Activated CD4-positive, alpha-beta T cell treated with anti-CD3 and anti-CD28 coated beads for 24 hours (primary cell): ENCODE measurements at places on chromosomes 4 and X.

- DNase-seq, result no peak
Measured at GRCh38 chr4:140755774-140756318, 339 bp downstream of the TBC1D9 start.

DNA sequence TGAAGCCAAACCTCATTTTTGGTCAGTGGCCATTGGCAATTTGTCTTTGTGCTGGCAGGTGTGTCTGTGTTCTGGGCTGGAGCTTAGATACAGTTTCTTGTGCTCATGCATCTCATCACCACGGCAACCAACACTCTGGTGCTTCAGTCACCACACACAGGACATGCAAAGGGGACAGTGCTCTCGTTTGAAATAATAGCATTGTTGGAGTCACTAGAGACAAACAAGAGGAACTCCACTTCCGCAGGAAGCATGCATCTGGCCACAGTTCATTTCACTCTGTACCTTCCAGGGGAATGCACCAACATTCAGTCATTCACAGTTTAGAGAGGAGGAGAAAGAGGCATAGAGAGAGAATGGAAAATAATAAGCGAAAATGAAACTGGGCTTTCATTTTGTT lies 267.4 kb downstream of the ANK2 start:
- DNase-seq, result no peak

- no peak for DNase-seq
Measured at GRCh38 chrX:134388161-134389109, 71.5 kb upstream of the HPRT1 start.

DNA sequence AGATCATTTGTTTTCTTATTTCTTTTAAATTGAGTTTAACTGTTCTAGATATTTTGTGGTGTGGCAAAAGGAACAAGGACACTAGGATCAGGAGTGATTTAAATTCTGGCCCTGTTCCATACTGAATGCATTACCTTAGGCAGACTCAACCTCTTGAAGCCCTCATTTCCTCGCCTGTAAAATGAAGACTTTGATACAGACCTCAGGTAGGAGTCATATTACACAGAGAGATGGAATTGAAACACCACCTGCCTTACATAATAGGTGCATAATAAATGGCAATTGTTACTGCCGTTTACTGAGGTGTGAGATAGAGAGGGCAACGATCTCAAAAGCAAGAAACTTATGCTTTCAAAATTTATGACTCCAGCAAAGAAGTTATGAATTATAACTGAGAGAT lies 28.2 kb upstream of the RASSF6 start:
- no peak for DNase-seq

- DNase-seq, result no peak
Measured at GRCh38 chr4:76898949-76899645, 1.2 kb upstream of the SOWAHB start.

GRCh38 chrX:14712096-14712495 lies 160.8 kb downstream of the FANCB start:
- DNase-seq, result no peak

GRCh38 chrX:14697451-14697850 lies 168.1 kb downstream of the GLRA2 start:
- DNase-seq, result peak; percentile 10

DNA sequence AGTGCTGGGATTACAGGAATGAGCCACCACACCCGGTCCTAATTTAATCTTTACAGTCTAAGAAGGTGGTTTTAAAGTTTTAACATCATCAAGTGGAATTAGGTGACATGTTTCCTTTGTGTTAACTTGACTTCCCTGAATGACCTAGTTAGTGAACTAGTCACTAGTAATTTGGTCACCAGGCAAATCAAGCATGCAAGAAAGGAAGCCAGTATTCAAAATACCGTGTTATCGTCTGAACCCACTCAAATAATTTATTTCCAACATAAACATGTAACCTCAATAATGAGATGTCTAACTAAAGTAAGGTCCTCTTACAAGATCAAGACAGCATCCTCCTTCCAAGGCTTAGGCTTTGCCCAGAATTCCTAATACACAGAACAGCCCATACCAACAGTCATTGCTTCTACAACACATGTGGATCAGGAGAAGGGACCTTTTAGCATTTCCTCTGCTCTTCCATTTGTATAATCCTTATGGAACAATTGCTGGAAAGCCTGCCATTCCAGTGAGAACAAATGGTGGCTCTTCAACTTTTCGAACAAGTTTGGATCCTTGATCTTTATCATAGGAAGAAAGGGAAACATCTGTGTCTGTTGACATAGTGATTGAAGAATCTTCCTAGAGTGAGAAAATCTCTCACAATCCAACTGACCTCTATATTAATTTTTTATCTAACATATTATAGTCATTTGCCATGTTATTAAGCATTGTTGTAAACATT lies 97.2 kb downstream of the ANXA3 start:
- DNase-seq, result no peak

DNA sequence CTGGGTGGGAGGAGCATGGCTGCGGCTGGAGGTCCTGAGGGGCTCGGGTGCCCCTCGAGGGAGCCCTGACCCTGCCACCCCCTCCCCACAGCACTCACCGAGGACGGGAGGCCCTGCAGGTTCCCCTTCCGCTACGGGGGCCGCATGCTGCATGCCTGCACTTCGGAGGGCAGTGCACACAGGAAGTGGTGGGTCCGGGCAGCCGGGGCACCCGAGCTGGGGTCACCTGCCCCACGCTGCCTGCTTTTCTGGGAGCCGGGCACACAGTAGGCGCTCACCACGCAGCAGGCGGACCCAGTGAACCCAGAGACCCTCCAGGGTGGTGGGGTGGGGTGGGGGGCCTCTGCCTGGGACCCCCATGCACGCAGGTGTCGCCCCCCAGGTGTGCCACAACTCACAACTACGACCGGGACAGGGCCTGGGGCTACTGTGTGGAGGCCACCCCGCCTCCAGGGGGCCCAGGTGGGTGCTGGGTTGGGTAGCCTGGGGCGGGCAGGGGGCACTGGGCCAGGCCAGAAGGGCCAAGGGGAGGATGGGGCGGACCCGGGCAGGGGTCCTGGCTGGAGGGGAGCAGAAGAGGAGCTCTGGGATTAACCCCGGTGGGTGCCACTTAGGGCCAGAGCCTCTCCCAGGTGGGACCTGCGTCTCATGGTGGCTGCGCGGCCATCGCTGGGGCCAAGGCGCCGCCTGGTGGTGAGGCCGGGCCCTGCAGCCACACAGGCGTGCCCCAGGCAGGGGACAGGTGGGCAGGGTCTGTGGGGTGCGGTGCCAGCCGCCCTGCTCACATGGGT lies 1.4 kb downstream of the HGFAC start:
- DNase-seq, result peak; percentile 40

GRCh38 chr4:155914782-155915181 lies 11.3 kb downstream of the TDO2 start:
- DNase-seq, result no peak

GRCh38 chr4:129490516-129490915 lies 394.6 kb downstream of the C4orf33 start:
- no peak for DNase-seq

- no peak for DNase-seq
Measured at GRCh38 chr4:115596265-115597001, 483.0 kb upstream of the NDST4 start.

DNA sequence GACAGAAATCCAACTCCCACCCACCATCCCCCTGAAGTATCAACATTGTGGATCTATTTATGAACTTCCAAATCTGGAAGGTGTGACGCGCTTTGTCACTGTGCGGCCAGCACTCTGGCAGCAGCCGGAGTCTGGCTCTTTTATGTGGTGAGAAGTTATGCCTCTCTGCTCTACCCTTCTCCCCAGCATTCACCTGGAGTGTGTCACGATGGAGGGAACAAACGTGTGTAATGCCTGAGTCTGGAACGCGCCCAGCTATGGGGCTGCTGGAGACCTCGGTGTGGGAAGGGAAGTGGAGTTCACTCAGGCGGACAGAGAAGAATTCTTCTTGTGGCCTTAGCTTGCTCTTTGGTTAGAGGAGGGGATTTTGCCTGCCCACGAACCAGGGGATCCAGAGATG lies 222.1 kb upstream of the RPL34 start:
- no peak for DNase-seq

DNA sequence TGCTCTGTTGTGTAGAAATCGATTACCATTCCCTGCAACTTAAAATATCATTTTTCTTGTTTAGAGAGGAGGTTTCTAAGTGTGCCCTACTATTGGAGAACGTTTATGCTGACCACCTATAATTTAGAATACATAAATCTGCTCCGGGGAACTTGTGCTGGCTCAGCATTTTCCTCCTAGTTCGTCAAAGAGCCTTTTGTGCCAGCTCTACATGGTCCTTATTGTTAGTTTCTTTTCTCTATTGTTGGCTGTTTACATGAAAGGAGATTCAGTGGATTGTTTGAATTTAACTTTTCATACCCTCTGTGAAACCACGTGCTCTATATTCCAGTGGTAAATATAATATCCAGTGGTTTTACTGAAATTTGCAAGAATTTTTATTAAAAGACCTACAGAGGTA lies 53.4 kb upstream of the ATP8A1 start:
- no peak for DNase-seq

GRCh38 chrX:15221321-15221720 lies 48.6 kb downstream of the ASB9 start:
- DNase-seq, result no peak

DNA sequence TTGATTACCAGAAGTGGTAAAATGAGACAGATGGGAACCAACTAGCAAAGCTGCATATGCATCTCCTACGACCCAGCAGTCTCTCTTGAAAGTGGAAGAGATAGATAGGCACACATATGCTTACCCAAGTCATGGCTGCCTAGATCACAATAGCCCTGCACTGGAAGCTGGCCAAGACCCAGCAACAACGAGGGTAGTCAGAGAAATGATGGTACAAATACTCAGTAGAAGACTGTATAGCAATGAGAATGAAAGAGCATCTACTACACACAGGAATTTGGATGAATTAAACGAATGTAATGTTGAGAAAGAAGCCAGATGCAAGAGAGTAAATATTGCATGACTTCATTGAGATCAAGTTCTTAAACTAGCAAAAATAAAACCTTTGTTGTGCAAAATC lies 100.3 kb upstream of the FAT1 start:
- DNase-seq, result no peak

DNA sequence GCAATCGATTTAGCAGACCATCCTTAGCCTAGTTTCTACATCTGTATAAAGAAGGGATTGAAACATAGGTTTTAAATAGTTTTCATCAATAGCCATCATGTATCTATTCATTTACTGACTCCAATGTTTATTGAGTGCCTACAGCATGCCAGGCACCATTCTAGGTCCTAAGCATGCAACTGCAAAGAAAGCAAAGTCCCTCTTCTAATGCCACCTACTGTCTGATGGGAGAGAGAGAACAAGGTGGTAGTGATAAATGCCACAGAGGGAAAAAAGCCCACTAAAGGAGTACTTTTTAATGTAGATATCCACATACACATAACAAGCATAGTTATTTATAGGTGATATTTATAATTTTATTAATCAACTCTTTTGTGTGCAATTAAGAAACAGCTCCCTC lies 67.6 kb upstream of the PPARGC1A start:
- no peak for DNase-seq

GRCh38 chr4:98363431-98363830 lies 102.2 kb downstream of the RAP1GDS1 start:
- DNase-seq, result no peak

GRCh38 chrX:46326161-46326560 lies 219.1 kb downstream of the ZNF674 start:
- DNase-seq, result no peak

GRCh38 chrX:153687121-153688039 lies at the start of gene SLC6A8:
SLC6A8 (plus strand) TSS chrX:153687926; CDS start chrX:153688575, 649 bp downstream.
- peak; percentile 28 for DNase-seq

GRCh38 chr4:98673978-98674377 lies 15.6 kb upstream of the TSPAN5 start:
- no peak for DNase-seq

GRCh38 chrX:56798866-56799758 lies 70.1 kb downstream of the NBDY start:
- DNase-seq, result no peak

DNA sequence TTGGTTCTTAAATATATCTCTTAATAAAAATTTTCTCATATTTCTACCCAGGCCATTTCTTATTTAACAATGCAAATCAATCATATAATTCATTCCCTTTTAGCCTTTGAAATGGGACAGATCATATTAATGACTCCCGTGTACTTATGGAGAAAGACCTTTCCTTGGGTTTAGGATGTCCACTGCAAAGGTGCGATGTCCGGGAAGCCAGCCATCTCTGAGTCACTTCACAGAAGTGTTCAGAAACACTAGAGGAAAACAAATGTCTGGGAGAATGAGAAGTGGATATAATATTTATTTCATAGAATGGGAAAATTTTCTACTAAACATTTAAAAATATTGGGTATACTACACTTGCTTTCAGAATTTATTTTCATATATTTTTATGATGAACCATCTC lies 15.3 kb downstream of the INTU start:
- DNase-seq, result no peak

DNA sequence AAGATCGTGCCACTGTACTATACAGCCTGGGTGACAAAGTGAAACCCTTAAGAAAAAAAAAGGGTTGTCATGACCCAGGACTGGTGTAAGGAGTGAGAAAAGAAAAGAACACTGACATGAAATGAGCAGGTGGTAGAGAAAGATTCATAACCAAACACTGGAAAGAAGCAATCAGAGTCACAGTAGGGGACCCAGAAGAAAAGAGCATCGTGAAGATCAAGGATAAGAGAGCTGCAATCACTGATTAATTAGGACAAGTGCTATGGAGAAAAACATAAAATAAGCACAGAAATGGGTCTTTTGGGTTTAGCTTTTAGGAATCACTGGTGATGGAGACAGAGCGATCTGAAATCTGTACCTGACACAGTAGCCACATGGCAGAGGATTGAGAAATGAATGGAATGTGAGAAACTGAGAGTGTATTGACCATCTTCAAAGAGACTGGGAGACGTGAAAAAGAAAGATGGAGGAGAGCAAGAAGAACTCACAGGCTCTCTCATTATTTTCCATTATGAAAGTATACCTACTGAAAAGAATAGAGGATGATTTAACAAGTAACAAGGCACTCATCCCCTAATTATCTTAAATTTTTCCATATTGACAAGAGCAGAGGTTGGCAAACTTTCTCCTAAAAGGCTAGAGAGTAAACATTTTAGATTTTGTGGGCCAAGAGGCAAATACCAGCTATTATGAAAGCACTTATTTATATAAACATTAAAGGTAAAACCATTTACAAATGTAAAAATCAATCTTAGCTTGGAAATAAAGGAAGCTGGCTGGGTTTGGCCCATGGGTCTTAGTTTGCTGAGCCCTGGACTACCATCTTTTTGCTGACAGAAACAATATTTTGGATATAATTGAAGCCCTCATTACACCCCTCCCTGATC lies 7.3 kb downstream of the TMEM154 start:
- DNase-seq, result no peak

GRCh38 chrX:133633162-133633561 lies 217.9 kb upstream of the GPC4 start:
- no peak for DNase-seq

GRCh38 chr4:186592966-186593586 lies 37.7 kb upstream of the MTNR1A start:
- DNase-seq, result no peak

- no peak for DNase-seq
Measured at GRCh38 chr4:151165205-151166000, 66.0 kb downstream of the RPS3A start.

GRCh38 chr4:75880278-75880677 lies 22.0 kb downstream of the PPEF2 start:
- no peak for DNase-seq
